ENCODE measurements at places on chromosomes 6 and 20.

DNA sequence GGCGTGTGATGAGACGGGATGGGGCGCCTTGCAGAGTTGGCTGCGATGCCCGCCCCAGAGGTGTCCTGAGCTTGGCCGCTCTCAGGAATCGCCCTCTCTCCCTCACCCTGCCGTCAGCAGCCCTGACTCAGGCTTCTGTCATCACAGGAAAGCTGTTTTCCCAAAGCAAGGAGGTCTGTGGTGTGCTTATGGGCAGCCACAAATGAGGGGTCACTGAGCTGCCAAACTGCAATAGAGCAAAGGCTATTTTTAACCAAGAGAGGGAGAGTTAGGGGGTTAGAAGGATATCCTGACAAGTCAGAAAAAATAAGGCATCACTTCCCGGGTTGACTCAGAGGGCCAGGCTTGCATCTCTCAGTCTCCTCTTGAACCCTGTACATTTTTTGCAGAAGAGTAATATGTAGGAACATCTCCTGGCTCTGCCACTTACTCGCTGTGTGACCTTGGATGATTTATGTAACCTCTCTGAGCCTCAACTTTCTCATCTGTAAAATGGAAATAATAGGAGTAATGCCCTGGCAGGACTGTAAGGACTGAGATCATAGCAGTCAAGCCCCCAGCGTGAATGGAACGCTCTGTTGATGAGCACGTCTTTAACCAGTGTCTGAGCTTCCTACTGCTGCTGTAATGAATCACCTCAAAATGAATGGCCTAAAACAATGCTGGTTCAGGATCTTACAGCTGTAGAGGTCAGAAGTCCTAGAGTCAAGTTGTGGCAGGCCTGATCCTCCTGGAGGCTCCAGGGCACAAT lies 181.9 kb downstream of the NFATC2 start:
- no peak for DNase-seq

DNA sequence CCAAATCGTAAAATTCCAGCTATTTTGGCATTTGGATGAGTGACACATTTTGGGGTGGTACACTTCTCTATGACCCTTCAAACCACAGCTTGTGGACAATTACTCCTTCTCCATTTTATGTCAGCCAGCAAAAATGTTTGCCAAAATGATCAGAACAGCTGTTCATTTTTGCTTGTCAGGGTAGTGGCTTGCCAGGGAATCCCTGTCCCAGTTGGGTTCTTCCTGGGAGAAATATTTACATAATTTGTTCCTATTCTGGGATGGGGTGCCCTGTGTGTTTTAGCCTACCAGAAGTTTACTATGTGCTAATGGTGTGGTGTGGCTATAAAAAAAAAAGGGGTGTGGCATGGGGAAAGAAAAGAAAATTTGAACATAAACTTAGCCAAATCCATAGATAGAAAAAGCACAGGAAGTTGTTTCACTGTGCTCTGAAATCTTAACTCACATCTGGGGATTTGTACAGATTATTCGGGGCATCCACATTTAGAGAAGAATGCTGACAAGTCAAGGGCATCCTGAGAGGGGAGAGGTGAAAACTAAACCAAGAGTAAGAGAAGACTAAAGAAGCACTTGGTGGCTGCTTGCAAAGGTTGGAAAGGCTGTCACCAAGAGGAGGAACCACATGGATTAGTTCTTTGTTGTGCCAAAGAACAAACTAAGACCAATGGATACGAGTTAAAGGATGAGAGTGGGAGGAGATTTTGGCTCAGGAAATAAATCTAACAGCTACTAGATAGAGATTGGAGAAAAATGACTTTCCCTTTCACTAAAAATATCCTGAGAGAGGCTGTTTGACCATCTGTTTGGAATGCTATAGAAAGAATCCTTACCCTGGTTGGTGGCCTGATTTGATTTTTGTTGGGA lies 55.2 kb upstream of the RBM24 start:
- no peak for DNase-seq

DNA sequence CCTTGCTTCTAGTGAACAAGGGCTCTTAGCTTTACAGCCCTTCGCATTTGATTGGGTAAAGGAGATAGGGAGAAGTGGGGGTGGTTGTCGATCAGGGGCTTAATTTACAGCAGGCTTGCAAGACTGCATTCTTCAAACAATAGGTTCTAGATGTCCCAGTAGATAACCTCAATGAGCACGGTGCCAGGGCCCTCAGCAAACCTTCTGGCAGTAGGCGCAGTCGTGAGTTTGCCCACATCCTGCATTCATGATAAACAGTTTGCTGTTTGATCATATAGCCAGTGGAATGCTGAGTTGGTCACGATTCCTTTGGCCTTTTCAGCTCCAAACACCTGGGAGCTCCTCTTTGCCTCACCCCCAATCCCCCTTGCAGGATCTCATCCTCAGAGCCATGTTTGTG lies 27.5 kb downstream of the SUN5 start:
- no peak for DNase-seq

DNA sequence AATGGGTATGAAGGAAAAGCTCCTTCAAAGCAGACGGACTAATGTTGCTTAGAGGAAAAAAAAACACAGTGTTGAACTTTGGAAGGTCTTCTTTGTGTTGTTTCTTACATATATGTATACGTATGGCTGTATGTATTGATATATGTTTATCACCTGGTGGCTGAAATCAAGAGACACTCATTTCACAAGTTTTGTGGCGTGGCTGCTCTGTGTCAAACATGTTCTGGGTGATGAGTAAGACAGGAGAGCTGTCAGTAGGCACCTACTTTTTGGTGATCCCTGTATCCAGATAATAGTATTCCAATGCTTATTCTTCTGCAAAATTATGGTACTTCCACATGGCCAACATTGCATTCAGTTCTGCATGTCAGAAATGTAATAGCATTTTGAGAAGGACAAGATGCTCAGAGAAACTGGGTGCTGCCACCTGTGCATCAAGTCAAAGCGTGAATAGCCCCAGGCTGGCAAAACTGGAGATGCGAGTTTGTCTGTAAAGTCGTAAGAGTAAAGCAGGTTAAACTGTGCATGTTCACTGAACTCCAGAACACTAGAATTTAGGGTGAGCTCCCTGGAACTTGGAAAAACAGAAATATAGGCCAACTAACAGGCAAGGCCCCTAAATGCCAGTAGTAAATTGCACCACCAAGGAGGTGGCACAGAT lies 67.9 kb downstream of the ARMC2 start:
- DNase-seq = no peak

GRCh38 chr6:26233649-26234420 lies 131.2 kb upstream of the BTN3A2 start:
- peak; percentile 49 for DNase-seq

- no peak for DNase-seq
These were observed 196.0 kb downstream of the MYLK4 start for GRCh38 chr6:2554651-2555260.

- no peak for DNase-seq
These were observed 714 bp downstream of the AIF1 start for GRCh38 chr6:31615748-31616147.
